NCI-H2081 treated with DMSO at 0.1 percent for 48 hours (cell line): ENCODE measurements at places on chromosomes 16 and 17.

- DNase-seq, result no peak
These were observed 127.9 kb downstream of the NPIPB5 start for GRCh38 chr16:22638393-22639206.

DNA sequence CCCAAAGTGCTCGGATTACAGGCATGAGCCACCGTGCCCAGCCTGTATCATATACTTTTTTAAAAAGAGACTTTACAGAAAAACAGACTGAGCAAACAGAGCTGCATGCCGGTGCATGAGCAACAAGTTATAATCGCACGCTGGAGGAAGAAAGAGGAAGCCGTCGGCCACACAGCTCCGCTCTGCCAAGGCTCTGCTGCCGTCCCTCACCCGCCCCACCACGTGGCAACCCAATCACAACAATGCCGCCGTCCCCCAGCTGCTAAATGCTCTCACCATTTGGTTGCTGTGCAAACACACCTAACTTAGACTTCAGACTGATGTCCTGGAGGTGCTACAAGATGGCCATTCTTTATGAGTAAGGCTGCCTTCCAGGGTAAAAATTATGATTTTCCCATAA, 83.5 kb downstream of the ADCY9 start:
- DNase-seq, result no peak

- DNase-seq, result no peak
These were observed 5.0 kb downstream of the CA4 start for GRCh38 chr17:60154616-60155426.

GRCh38 chr17:75352079-75352569, 53.4 kb downstream of the GRB2 start:
- DNase-seq, result no peak

DNA sequence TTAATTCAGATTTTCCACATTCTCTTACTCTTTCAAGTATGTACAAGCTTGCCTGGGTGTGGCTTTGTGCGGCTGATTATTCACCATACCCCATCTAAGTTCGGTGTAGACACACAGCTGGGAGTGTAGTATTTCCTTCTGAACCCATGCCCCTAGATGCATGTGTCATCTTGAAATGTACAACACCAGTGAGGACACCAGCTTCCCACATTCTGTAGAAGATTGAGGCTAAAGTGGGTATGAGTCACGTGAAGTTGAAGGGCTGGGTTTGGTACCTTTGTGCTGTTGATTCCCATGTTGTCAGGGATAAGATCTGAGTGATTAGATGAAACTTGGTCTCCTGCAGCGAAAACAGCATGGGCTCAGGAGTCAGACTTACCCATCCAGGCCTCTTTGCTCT, 14.6 kb upstream of the DHX8 start:
- no peak for DNase-seq

DNA sequence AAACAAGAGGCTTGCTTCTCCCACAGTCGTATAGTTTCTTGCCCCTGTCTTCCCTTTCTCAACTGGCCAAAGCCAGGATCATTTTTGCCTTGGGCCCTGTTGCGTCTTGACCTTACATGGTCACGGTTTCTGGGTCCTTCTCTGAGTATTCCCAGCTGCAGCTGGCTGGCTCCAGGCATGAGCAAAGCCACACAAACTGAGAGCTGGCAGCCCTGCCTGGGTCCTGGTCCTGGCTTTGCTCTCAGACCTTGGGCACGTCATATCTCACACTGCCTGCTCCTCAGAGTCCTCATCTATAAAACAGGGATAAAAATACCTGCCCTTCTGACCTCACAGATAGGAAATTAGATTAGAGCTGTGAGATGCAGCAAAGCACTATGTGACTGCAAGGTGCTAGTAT, 277.6 kb downstream of the CBLN1 start:
- no peak for DNase-seq

DNA sequence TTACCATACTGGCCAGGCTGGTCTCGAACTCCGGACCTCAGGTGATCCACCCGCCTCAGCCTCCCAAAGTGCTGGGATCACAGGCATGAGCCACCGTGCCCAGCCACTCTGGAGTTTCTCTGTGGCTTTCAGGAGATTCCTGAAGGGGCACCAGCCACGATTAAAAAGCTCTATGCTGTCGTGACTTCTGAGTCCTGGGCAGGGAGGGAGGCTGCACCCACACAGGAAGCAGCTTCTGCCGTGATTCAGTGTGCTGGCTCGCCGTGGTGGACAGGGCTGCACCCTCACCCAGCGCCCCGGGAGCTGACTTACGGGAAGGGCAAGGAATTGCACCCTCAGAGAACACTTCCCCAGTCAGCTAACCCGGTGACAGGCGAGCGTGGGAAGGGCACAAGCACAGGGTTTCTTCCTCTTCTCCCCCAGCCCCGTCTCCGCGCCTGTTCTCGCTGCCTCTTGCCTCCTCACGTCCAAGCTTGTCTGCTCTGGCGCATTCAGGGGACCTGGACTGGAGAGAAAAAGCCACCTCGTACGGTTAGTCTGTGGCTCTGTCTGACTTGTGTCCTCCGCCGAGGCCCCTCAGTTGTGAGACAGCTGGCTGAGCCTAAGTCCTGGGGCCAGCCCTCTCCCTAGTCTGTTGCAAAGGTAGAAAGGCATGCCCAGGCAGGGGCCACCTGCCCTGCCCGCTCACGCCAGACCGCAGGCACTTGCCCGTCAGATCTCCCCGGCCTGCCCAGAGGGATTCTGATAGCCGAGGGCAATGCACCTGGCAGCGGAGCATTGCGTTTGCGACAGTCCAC, 145.0 kb downstream of the SEC14L1 start:
- no peak for DNase-seq

DNA sequence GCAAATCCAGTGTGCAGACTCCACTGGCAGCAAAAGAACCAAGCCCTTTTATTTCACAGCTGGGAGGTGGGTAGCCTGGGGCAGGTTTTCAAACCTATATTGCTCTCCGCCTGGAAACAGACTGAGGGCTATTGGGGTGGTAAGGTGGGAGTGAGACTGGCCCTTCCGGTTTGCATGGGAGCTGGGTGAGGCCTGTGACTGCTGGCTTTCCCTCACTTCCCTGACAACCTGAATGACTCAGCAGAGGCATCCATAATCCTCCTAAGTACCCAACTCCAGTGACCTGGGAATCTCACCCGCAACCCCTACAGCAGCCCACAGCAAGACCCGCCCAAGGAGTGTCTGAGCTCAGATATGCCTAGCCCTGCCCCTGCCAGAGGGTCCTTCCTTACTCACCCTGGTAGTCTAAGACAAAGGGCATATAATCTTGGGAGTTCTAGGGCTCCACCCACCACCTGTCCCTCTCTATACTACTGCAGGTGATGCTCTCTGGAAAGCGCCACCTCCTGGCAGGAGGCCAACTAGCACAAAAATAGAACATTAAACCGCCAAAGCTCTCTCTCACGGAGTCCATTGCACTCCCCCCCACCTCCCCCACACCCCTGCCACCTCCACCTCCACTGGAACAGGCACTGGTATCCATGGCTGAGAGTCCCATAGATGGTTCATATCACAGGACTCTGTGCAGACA, 602.0 kb upstream of the C16orf82 start:
- no peak for DNase-seq

GRCh38 chr16:70634861-70635260, 11.5 kb upstream of the IL34 start:
- DNase-seq, result no peak

- DNase-seq, result no peak
These were observed 58.3 kb downstream of the VPS35L start for GRCh38 chr16:19613834-19614233.

GRCh38 chr17:4304417-4305027, 40.7 kb upstream of the ANKFY1 start:
- DNase-seq, result no peak

- no peak for DNase-seq
These were observed 251.7 kb downstream of the CPPED1 start for GRCh38 chr16:12551946-12552345.

DNA sequence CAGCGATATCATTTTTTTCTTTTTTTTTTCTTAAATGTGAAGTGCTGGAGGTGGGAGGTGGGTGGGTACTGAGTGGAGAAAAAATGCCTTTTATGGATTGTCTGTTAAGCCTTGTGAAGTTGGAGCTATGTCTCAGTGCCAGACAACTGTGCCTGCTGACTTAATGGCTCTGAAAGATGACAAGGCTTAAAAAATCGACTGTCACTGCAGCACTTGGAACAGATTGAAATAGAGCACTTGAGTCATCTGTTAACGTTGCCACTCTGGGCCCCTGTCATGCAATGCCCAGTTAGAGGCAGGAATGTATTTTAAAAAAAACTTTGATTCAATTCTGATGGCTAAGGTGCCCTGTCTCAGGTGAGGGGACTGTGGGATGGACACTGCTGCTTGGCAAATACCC, 108.2 kb upstream of the HS3ST2 start:
- no peak for DNase-seq

DNA sequence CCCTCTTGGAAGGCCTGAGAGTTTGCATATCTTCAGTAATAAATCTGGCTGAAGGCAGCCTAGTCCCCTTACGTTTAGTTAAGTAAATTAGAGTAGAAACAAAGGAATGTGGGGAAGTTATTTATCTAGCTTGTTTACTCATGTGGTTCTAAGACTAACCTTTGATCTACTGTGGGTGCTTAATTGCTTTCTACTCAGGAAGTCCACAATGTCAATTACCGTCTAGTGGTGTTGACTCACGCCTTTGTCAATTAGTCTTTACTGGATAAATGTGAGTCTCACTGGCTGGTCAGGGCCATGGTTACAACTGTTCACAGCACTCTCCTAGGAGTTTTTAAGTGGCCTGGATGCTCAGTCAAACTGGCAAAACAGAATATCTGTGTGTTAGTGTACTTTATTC, 2338.4 kb downstream of the TP53TG3F start:
- no peak for DNase-seq

- DNase-seq, result no peak
These were observed 32.4 kb downstream of the WIPI1 start for GRCh38 chr17:68424861-68425260.

DNA sequence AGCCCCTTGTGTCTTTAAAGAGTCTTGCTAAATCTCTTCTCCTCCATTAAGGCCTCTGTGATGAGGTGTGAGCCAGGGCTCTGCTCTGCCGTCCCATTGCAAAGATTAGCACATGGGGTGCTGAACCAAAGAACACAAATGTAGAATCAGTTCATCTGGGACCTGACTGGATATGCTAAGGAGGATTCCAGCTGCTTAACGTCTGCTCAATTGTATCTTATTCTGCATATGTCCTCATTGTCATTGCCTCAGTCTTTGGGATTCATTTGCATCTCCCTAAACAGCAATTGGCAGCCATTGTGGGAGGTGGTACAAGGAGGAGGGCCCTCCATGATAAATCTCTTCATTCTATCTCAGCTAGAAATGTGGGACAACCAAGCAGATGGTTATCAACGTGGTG, 106.3 kb upstream of the ADAMTS18 start:
- no peak for DNase-seq

GRCh38 chr17:78661093-78661770, 84.0 kb upstream of the DNAH17 start:
- DNase-seq, result no peak

GRCh38 chr16:54335230-54335629, 48.6 kb upstream of the IRX3 start:
- DNase-seq, result no peak

GRCh38 chr17:44061446-44061845, 5.0 kb downstream of the LSM12 start:
- no peak for DNase-seq

- DNase-seq, result no peak
These were observed 89.8 kb downstream of the MRM3 start for GRCh38 chr17:871751-872519.

DNA sequence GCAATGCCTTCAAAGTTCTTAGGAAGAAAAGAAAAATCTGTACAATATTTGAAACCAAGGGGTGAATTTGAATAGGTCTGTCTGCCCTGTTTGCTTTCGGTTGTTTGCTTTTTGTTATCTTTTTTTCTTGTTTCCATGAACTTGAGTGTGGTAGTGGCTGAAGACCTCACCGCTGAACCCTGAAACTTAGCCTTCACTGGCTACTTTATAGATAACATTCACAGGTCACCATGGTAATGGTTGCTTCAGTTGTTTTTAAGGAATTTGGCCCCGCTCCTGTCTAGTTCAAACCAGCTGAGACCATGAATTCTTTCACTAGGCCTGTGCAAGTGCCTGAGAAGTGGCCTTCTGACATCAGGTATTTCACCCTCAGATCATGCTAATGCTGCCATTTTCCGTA, 137.0 kb upstream of the PMFBP1 start:
- no peak for DNase-seq

DNA sequence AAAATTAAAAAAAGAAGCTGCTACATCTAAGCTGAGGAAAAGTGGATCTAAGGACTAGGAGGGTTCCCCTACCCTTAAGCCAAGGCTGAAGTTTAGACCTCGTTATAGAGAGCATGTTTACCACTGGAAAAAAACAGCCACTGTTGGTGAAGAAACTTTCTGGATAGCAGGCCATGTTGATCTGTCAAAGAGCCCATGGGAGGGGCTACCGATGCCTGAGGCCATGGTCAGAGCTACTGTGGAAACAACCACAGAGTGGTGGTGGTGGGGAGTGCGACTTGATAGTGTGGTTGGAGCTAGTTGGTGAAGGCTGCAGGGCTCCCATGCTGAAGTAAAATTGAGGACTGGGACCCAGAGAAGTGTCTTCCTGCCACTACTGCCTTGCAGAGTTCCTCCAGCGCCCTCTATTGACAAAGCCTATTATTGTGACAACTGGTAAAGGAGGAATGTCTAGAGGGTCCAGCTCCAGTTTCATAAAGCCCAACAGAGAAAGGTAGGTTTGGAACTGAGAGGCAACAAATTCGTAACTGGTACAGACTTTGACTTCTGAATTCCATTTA, 12.7 kb upstream of the FAM20A start:
- DNase-seq, result peak; percentile 9

DNA sequence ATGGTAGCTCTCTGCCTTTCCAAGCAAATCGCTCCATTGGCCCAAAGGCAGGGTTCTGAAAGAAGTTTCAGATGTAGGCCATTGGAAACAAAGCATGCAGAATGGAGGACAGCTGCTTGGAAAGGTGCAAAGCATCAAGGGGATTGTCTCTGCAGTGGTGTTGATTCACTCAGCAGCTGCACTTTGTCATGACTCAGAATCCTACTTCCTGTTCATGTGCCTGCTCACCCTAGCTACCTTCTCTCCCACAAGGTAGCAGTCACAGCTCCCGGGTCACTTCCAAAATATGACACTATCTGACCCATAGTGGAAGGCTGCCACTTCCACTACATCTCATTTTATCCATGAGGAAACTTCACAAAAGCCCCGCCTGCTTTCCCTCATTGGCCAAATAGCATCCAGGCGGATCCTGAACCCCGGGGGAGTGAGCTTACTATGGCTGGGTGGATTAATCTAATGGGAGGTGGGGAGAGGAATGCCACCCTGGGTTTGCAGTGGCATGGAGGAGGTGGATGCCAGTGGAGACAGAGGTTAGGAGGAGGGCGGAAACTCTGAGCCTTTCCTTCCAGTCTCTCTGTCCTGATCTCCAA, 74.7 kb upstream of the NKD1 start:
- DNase-seq, result no peak

GRCh38 chr17:41907633-41908539, 10.9 kb downstream of the ACLY start:
- DNase-seq, result no peak

- no peak for DNase-seq
These were observed 1.4 kb upstream of the ATP6V0A1 start for GRCh38 chr17:42457107-42457792.

GRCh38 chr17:4087911-4088693, 54.7 kb downstream of the ZZEF1 start:
- DNase-seq, result no peak

GRCh38 chr17:30559656-30560055, 82.4 kb downstream of the GOSR1 start:
- no peak for DNase-seq
